ENCODE measurements at places on chromosomes 3 and 15. TPM values are rescaled to one million over a fixed set of nuclear protein-coding genes. Genes with fewer than 3 reads are reported as not detected.

DNA sequence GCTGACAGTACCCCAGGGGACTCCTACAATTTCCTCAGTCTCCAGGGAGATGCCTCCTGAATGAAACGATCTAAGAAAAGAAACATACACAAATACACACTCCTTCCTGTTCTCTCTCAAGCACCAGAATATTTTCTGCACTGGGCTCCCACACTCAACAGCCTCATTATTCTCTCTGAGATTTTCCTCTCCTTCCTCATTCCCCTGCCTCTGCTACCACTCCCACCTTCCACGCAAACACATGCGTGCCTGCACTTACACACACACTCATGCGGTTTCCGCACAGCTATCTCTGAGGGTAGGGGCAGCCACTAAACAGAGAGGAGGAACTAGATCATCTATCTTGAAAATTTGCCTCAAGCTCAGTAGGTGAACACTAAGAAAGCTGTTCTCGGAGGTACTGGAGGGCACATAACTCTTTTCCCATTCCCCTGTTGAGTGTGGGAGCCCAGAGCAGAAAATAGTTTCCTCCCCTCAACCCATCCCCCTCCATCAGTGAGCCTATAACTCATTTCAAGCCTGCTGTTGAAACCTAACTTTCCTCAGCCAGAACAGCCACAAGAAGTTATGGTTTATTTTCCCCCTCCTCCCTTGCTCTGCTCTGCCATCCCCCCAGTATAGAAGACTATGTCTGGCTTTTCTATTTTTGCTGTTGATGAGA lies 30.5 kb upstream of the TIPARP start:
- DNase-seq = peak; percentile 62

- DNase-seq = no peak
These were observed 753.4 kb upstream of the CFAP20DC start for GRCh38 chr3:59803268-59803667.

GRCh38 chr3:177135841-177136492 lies 61.3 kb downstream of the TBL1XR1 start:
- no peak for DNase-seq

- DNase-seq = no peak
These were observed 27.4 kb upstream of the SRGAP3 start for GRCh38 chr3:9276761-9277370.

DNA sequence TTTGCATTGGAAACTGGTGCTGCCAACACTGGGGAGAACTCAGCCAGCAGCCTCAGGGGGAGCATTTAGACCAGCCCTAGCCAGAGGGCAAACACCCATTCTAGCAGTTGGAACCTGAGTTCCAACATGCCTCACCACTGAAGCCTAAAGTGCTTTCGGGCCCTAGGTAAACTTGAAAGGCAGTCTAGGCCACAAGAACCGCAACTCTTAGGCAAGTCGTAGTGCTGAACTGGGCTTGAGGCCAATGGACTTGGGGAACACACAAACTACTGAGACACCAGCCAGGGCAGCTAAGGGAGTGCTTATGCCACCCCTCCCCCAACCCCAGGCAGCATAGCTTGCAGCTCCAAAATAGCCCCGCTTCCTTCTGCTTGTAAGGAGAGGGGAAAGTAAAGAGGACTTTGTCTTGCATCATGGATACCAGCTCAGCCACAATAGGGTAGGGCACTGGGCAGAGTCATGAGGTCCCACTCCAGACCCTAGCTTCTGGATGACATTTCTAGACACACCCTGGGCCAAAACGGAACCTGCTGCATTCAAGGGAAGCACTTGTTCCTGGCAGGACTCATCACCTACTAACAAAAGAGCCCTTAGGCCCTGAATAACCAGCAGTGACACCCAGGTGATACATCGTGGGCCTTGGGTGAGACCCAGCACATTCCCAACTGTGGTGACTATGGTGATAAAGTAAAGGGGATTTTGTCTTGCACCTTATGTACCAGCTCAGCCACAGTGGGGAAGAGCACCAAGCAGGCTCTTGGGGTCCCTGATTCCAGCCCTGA lies 37.3 kb upstream of the TEX9 start:
- DNase-seq = peak; percentile 17

DNA sequence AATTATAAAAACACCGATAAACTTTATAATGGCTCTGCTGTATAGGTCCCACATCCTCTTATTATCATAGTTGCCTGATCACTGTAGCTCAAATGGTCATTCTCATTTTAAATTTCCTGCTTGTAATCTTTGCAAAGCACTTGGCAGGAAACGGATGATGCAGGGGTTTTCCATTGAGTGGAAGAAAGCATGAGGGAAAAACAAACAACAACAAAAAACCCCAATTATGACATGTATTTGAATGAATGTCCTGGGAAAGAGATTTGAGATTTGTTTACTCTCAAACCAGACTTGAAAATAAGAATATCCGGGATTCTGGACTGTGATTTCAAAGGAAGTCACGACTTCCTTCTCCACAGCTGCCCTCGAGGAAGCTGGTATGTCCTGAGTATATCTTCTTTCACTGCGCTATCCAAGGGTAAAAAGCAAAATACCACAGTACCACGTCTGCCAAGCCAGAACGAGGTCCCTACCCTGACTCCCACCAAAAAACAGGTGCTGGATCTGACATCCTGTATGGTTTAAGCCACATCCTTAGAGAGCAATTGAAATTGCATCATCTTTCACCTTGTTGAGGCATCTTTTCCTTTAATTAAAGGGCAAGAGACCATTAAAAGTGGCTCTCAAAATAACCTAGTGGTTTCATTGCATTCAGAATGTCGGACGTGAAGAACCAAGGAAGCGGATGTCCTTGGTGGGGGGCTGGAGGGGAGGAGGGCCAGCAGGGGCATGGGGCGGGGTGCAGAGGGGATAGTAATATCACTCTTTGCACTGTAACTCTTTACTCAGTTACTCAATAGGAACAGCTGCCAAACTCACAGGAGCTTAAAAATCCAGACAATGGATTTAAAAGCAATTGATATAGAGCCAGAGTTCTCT lies 13.5 kb upstream of the TIPIN start:
- DNase-seq = peak; percentile 2

DNA sequence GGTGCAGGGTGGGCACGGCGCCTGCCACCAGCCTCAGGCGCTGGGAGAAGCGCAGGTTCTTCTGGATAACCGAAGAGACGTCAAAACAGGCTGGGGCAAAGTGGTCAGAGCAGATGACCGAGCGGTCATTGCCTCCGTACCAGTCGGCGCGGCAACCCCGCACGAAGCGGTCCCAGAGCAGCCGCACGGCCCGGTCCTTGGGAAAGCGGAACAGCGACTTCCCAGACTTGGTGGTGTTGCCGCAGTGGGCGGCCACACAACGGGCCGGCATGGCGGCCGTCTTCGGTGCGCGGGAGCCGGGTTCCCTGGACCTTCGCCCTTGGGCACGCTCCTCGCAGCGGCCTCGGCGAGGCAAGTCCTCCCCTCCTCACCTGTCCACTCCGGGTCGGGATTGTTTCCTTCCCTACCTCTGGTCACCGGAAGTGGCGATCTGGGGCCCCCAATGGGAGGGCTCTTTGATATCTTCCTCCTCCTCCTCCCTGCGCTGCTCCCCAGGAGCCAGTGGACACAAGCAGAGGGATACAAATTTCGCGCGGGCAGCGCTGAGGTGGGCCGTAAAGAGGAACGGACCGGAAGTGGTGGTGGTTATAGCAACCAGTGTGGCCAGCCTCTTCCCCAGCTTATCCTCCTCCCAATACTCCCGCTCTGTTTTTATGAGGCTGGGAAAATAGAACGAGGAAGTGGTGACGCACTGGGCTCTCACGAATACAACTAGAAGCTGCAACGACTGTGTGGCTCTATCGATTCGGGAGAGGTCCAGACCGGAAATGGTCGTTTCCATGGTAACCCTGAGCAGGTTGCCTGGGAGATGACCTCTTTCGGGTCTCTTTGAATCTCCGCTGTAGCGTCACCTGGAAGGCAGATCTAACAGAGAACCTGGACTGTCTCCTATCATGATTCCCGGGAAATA lies at the start of the genes LRRC49 and THAP10:
LRRC49 (plus strand) TSS at position 825 of the 910 bp plus-strand sequence; CDS start at position 894, 69 bp downstream.
THAP10 (minus strand) TSS at position 432 of the 910 bp plus-strand sequence; CDS start at position 271, 161 bp downstream.
- DNase-seq = peak; percentile 96

DNA sequence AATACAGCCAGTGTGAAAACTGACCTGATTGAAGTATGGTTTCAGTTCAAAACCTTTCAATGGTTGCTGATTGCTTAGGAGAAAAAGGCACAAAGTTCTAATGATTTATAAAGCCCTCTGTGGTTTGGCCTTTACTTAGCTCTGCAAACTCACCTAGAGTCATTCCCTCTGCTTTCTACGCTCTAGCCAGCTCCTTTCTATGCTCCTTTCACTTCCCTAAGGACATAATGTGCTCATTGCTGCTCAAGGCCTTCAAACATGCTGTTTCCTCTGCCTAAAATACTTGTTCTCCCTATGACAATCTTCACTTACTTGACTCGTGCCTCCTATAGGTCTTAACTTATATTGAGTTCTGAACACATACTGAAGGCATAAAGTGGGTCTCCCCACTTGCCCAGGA lies 19.0 kb downstream of the RPL39L start:
- no peak for DNase-seq

DNA sequence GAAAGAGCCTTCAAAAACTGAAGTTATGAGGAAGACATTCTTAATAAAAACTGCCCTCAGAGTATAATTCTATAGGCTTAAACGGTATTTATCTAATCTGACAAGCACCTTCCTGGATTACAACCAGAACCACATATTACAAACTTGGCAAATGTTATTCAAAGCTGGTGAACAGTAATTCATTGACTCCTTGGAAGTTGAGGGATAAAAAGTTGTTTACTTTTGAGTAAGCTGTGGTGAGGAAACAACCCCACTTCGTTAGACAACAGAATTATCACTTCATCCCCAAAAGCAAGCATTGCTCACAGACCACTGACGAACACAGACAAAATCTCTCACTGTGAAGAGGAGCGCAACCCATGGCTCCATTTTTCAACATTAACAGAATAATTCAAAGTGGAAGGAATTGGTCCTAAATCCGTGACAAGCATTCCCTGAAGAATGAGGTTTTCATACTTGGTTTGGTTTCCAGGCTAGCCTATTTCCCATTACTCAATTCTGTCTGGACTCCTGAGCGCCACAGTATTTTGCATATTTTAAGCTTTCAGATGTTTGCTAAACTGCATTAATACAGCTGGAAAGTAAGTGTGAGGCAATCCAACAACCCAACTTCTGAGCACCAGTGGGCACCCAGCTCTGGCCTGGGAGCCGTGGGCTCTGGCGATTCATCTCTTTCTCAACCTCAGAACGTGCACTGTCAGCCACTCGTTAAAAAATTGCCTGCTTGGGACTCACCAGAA lies 32.7 kb downstream of the LRIG1 start:
- DNase-seq = peak; percentile 78

GRCh38 chr3:51682526-51682925 lies 11.5 kb downstream of the TEX264 start:
- no peak for DNase-seq

- DNase-seq = no peak
These were observed 493.0 kb upstream of the TBL1XR1 start for GRCh38 chr3:177690306-177690705.

- no peak for DNase-seq
These were observed 22.0 kb downstream of the SLC9A9 start for GRCh38 chr3:143826296-143826695.

DNA sequence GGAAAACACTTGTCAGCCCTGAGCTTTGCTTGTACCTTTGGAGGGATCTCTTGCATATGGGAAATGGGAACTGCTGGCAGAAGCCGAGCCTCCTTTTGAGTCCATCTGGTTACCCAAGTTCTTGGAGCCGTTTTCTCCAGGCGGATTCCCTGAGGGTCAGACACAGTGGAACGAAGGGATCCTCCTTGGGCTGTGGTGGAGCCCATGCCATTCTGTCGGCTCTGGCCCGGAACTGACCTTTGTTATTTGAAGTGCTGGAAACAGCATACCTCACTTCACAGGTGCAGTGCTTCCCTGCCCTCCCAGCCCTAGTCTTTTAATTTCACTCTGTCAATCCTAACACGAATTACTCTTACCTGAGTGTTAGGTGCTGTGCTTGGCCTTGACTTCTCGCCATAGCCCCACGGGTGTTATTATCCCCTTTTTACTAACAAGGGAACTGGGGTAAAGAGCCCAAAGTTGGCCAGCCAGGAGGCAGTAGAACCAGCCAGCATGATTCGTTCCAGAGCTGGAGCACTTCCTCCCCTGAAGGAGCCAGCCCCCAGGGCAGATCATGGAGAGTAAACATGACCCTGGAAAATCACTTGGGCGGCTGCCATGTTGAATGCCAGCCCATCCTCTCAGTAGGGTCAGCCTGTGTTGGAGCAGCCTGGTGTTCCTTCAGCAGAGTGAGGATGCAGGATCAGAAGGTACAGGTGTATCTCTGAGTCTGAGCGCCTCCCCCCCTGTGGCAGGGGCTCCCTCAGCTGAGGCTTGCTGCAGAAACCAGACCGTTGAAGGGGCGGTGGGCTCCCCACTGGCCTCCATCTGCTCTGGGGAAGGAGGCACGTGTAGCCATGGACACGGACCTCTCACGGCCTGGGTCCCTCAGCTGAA lies 143.2 kb downstream of the DNAJB8 start:
- DNase-seq = no peak

GRCh38 chr3:168959731-168960130 lies 703.8 kb downstream of the MECOM start:
- no peak for DNase-seq

DNA sequence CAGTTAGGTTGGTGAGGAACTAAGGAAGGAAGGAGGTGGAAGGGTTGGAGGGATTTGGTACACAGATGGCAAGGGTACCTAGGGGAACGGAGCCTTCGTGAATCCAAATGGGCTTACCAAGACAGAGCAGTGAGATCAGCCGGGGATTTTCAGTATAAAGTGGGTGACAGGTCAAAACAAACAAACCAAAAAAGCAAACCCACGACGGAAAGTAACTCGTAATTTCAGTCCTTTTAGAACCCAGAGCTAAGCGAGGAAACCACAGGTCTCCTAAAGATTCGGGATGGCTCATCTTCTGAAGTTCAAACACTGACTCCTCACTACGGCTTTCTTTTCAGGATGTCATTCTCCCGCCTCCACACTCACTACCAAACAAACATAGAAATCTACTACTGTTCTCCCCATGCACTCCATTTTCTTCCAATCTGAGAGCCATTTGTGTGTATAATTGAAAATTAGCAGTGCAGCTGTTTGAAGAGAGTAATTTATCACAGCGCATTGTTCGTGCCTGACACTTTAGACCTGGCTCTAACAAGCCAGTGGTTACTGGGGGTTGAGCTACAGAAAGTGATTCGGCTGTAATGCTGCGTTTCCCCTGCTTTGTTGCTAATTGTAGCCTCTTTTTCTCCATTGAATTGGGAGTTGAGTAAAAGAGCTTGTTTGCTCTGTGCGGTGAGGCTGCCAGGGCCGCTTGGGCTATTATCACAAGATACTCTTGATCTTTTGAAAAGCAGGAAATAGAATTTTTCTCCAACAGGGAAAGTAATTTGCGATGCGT lies 64.7 kb upstream of the CCDC39 start:
- no peak for DNase-seq

DNA sequence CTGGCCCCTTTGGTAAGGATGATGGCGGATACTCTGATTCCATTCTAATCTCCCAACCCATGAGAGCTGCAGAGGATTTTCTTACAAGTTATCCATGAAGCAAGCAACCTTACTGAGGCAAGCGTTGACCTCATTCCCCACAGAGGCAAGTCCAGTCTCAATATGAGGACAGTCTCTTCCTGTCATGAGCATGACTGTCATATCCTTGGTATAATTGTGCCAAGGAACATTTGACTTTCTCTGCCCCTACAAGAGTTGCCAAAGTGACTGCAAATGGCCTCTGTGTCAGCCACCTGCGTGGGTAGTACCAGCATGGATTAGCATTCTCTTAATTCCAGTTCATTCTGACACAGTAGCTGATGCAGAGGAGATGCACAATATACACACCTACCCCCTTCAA lies 71.2 kb upstream of the TMEM158 start:
- no peak for DNase-seq

- peak; percentile 19 for DNase-seq
These were observed 6.8 kb downstream of the UBE3A start for GRCh38 chr15:25431836-25432561.

The TMEM266 gene
- 0.38 TPM for total RNA-seq

The CD47 gene
- 97.3 TPM for total RNA-seq

The OR5H15 gene
- total RNA-seq = not detected

The CPLX3 gene
- not detected for total RNA-seq

The USP50 gene
- not detected for total RNA-seq

Data from GM23248 (cell line).